Stimulated activated naive B cell treated with anti-CD40 and anti-IgM and Interleukin-4, amounts not matched to agents 10 μg/mL and 1 μg/mL and 100 μg/mL, for 72 hours (primary cell): ENCODE measurements at places on chromosomes 16 and 17.

- no peak for DNase-seq
Measured at GRCh38 chr17:40493697-40494096, 7.7 kb downstream of the TNS4 start.

DNA sequence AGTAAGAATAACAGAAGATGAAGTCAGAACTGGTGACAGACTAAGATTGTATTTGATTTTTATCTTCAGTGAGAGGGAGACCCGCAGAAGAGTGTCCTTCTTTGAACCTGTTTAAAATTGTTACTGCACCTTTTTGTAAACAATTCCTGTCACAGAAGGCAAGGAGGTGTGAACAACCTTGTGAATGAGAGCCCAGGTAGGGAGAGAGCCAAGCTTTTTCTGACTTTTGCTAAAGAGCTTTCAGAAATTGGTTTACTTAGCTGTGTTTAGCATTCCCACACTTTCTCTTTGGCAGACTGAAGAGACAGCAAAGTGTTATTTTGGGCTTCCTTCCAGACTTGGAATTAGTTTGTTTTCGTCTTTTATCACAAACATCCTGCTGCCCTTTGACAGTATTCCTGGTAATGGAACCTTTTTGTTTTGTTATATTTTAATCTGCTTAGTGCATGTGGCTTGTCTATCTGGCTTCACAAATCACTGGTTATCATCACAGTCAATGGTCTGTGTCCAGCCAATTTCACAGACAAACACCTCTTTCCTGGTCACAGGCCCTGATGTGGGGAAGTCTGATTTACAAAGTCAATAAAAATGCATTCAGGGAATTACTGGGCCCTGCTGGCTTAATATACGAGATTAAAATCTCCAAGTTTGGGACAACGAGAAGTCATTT is 85.7 kb upstream of the HS3ST2 start:
- DNase-seq = no peak

DNA sequence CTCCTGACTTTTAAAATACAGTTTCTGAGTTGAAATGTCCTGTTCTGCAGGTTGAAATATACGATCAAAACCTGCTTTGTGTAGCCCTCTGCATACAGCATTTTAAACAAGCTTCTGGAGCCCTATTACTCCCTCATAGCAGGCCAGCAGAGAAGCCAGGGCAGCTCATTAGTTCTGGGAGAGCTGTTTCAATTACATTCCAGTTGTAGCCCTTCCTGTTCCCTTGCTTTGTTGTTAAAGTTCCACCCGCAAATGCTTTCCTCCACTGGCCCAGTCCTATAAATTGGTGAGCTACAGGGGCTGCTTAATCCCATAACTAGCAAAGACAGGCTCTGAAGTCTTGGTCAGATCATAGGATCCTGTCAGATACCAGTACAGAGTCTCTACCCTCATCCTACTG is 162.5 kb downstream of the SLC39A11 start:
- no peak for DNase-seq

DNA sequence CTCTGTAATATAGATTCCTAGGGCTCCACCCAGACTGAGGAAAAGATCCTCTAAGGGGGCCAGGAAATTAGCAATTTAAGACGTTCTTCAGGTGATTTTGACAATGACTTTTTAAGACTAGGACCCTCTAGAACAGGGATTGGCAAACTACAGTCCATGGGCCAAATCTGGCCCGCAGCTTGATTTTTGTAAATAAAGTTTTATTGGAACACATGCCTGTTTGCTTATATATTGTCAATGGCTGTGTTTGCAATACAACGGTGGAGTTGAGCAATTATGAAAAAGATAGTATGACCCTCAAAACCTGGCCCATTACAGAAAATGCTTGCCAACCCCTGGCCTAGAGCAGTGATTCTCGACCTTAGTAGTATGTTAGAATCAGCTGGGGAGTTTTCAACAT is 181.9 kb downstream of the SOX9 start:
- DNase-seq = no peak

GRCh38 chr17:39508987-39509386 is 47.7 kb downstream of the CDK12 start:
- DNase-seq = no peak

DNA sequence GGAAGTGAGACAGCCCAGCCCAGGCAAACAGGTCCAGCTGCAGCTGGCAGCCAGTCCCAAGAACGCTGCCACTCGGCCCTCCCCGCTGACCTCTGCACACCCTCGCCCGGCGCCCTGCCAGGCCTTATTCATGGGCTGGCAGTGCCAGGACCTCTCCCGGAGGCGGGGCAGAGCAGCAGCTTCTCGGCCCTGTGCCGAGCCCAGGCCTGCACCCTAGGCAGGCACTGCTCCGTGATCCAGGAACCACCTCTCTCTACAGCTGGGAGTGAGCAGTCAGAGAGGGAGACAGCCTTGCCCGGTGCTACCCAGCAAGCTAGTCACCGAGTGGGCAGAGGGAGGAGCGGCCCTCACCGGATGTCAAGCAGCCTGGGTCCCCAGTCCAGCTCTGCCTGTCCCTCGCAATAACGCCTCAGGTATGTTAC is 79.9 kb upstream of the CBX4 start:
- DNase-seq = no peak

DNA sequence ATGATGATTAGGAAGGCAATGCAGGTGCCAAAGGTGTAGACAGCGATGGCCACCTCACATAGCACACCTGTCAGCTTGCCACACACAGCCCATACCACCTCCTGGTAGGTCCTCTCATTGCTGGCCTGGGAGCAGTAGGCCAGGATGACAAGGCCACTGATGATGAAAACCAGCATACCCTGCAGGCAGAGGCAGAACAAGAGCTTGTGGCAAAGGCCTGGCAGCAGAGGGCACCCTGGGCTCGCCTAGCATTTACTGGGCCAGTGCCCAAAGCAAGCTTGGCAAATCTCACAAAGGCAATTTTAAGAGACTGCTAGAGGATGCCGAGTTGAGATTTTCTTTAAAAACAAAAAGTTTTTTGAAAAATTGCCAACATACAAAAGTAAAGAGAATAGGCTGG is 5.9 kb downstream of the SLC38A7 start:
- no peak for DNase-seq

DNA sequence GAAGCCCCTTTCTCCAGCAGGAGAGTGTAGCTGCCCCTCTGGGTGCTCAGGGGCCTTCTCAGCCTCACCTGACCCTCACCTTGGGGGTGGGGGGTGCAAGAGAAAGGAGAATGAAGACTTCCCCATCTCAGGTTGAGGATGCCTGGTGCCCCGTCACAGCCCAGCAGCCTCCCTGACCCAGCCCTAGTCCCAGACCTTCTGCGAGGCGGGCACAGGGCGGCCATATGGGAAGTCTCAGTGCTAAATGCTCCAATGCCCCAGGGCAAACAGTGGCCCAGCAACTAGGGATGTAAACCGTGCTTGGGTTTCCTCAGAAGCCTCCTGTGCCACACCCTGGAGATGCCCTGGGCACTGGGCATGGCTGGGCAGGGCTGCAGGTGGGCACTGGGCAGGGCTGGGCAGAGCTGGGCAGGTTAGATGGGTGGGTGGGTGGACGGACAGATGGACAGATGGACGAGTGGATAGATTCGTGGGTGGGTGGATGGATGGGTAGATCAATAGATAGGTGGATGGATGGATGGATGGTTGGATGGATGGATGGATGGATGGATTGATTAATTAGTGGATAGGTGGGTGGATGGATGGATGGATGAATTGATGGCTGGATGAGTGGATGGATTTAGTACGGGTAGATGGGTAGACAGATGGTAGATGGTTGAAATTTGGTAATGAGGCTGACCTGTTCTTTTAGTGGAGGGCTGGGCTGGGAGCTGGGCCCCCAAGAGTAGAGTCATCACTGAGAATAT is 16.8 kb downstream of the TPSD1 start:
- DNase-seq = no peak

- DNase-seq = no peak
Measured at GRCh38 chr17:74250324-74250995, 23.6 kb upstream of the DNAI2 start.

- DNase-seq = no peak
Measured at GRCh38 chr16:2971985-2972784, 3.0 kb downstream of the PAQR4 start.

DNA sequence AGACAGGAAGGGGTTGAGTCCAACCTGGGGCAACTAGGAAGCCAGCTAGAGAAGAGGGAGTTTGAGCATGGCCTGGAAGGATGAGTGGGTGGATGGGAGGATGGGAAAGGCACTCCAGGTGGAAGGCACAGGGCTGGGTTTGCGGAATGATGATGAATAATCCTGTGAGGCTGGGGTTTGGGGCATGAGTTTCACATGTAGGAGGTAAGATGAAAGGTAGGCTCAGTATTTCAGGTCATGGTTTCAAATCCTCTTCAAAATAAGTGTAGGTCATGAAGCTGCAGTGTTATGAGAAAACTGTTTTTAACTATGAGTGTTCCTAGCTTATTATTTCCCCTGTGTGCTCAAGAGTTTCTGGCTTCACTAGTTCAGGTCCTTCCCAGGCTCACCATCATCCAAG is 130.3 kb downstream of the SKAP1 start:
- no peak for DNase-seq

DNA sequence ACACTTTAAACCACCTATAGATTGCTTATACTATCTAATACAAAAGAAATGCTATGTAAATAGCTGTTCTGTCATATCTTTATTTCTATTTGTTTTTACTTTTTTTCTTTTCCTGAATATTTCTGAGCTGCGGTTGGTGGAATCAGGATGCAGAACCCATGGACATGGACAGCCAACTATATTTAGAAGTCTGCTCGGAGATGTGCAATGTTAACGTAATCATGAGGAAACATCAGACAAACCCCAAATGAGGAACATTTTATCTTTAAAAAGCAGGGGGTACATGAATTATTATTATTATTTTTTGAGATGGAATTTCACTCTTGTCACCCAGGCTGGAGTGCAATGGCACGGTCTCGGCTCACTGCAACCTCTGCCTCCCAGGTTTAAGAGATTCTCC is 31.4 kb upstream of the GHDC start:
- no peak for DNase-seq

GRCh38 chr17:34110315-34110714 is 144.8 kb upstream of the CCL2 start:
- no peak for DNase-seq

- DNase-seq = no peak
Measured at GRCh38 chr17:44280392-44280937, 12.5 kb upstream of the SLC4A1 start.

GRCh38 chr16:48210747-48211146 is 33.4 kb upstream of the LONP2 start:
- DNase-seq = no peak

DNA sequence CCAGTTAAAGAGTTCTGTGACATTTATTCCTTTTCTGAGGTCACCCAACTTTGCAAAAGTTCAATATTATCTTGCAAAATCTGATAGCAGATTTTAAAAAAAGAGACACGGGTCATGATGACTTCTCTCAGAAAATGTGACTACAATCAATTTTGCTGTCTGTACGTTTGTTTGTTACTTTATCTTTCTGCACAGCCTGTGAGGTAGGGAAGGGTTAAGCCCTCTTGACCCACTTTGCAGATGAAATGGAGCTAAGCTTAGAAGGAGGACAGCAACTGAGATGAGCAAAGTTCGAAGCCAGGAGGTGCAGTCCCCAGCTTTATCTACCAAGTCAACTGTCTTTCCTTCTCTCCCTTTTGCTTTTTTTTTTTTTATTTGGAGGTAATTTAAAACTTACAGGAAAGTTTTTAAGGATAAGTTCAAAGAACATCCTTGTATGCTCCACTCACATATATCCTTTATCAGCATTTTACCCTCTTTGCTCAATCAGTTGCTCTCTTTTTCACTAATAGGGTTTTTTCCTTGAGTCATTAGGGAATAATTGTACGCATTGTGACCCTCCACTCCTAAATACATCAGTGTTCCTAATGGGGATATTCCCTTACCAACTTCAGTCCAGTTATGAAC is 86.8 kb downstream of the MSI2 start:
- no peak for DNase-seq

GRCh38 chr17:79305768-79306423 is 231.3 kb downstream of the ENGASE start:
- DNase-seq = no peak

GRCh38 chr17:21277332-21277731 is 7.2 kb upstream of the MAP2K3 start:
- DNase-seq = no peak

DNA sequence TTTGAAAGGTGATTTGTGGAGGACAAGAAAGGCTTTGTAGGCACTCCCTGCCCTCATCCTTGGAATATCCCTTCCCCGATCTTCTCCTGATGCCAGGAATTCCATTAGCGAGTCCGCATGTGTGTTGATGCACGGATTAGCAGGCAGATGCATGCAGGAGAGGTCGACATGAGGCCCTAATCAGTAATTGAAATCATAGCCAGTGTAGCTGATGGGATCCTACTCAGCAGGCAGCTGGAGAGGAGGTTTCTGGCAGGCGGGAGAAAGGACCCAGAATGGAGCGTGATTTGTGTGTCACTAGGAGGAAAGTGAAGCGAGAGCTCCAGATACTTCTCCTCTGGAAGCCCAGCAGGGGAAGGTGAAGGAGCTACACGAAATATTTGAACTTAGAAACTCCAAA is 196.3 kb upstream of the CDH11 start:
- DNase-seq = no peak

GRCh38 chr16:84607061-84607460 is 10.8 kb downstream of the COTL1 start:
- DNase-seq = no peak

- no peak for DNase-seq
Measured at GRCh38 chr17:76542984-76543383, 3.1 kb downstream of the PRCD start.

DNA sequence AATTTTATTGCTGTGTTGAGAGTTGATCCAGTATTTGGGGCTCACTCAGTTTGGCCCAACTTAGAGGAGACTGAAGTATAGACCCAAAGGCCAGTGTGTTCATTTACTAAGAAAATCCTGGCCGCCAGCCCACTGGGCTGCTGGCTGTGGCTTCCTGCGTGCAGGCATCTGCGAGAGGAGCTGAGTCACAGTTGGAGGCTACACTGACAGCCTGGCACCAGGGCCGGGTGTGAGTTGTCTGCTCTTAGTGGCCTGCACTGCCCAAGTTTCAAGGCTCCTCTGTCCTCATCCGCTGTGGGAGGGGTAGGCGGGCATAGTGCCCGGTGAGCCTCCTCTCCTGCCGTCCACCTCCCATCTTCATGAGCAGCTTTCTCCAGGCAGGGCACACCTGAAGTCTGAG is 54.2 kb downstream of the PLD6 start:
- DNase-seq = no peak

GRCh38 chr17:33501185-33501584 is 208.1 kb upstream of the ASIC2 start:
- no peak for DNase-seq

GRCh38 chr17:29687596-29687995 is 64.9 kb upstream of the CORO6 start:
- no peak for DNase-seq

DNA sequence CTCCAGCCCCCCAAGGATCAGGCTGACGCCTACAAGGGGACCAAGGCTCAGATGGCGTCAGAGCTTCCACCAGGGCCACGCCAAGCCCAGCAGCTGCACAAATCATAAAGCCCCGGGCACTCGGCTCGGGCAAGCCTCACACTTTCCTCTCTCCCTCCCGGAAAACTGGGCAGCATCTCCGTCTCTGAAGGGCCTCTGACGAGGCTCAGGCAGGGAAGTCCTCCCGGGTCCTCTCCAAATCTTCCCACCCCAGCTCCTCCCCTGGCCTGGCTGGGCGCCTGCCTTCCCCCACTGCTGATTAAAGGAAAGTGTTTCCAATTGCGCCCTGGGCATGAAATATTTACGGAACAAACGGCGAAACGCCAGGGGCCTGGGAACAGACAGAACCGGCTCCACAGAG is 38.5 kb downstream of the PIEZO1 start:
- no peak for DNase-seq
